ENCODE measurements at places on chromosomes 6 and 20. TPM values are rescaled to one million over a fixed set of nuclear protein-coding genes. Genes with fewer than 3 reads are reported as not detected.
A peak's percentile ranks its signal among the peaks of the same experiment; 100 is the strongest.

Gene DBNDD2
- total RNA-seq = 51.3 TPM

Gene GCNT2
- 22.0 TPM for total RNA-seq

Gene SF3B5
- 196 TPM for total RNA-seq

Gene AGER
- 0.87 TPM for total RNA-seq

Gene SSTR4
- not detected for total RNA-seq

Gene MYT1
- 0.55 TPM for total RNA-seq

Gene FAM162B
- total RNA-seq = 7.7 TPM

Gene HLA-DRB5
- not detected for total RNA-seq

Gene PRIM2
- 19.6 TPM for total RNA-seq

Gene POM121L2
- not detected for total RNA-seq

Gene SLC17A9
- 18.7 TPM for total RNA-seq

Gene PXDC1
- 74.1 TPM for total RNA-seq

Gene CEP57L1
- total RNA-seq = 13.8 TPM

- no peak for DNase-seq
- no peaks in the 10 kb centered on the region for H3K36me3 ChIP-seq
- H3K4me1 ChIP-seq = peaks cover 21% of the 10 kb centered on the region
These were observed 25.3 kb downstream of the MBOAT1 start for GRCh38 chr6:20186981-20187380.

GRCh38 chr6:86775893-86776292, 161.4 kb upstream of the HTR1E start:
- H3K27me3 ChIP-seq = no peaks in the 10 kb centered on the region
- H3K27ac ChIP-seq = no peak overlapping the region
- DNase-seq = no peak
- no peaks in the 10 kb centered on the region for H3K36me3 ChIP-seq
- no peaks in the 10 kb centered on the region for H3K4me1 ChIP-seq
- H3K4me3 ChIP-seq = no peak overlapping the region

DNA sequence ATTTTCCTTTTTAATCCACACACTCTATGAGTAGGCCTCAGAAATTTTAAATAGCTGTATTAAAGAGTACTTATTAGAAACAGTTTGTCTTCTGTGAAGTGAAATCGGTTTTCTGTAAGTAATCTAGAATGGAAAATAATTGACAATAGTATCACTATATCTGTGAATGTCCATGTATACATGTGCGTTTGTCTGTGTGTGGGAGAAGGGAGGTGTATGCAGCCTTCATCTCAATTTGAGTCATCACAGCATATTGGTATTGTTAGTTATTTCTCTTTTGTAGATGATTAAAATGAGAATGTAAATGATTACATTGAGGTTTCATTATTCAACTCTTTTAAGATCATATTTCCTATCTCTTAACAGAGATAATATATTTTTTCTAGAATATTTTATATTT, 206.0 kb downstream of the EYS start:
- no peak for DNase-seq
- H3K36me3 ChIP-seq = no peaks in the 10 kb centered on the region
- no peak overlapping the region for H3K4me3 ChIP-seq
- no peaks in the 10 kb centered on the region for H3K27me3 ChIP-seq
- no peaks in the 10 kb centered on the region for H3K4me1 ChIP-seq
- no peak overlapping the region for H3K27ac ChIP-seq

DNA sequence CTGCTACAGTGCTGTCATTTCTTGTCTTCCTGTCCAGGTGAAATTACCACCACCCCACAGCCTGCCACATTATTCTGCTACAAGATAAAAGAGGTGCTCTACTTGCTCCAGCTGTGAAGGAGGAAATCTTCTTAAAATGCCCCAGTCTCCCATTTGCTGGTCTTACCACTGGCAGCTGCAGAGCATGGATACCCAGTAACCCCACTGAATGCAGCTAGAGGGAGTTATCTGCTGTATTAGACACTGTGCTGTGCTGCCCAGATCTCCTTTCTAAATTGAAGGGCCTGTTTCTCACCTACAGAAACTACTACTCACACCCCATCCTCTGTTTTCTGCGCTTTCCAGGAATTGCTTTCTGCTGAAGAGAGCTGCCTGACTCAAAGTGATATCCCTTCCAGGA, 517.8 kb downstream of the PKHD1 start:
- H3K36me3 ChIP-seq = no peaks in the 10 kb centered on the region
- no peaks in the 10 kb centered on the region for H3K4me1 ChIP-seq
- H3K4me3 ChIP-seq = no peak overlapping the region
- no peaks in the 10 kb centered on the region for H3K27me3 ChIP-seq
- DNase-seq = no peak
- H3K27ac ChIP-seq = no peak overlapping the region

DNA sequence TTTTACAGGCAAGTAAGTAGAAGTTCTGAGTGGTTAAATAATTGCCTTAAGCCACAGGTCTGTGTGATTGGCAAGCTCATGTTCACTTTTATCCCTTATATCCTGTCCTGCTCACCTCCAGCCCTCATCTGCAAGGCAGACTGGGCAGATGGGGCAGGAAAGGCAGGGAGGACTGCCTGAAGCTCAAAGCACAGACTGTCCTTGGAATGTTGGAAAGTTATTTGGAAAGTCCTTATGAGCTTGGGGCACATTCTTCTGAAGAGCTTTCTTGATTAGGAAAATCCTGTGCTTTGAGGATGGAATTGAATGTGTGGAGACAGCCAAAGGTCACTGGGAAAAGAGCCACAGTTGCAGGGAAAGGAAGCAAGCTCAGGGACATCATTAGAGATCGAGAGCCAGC, 48.9 kb upstream of the STK35 start:
- no peak overlapping the region for H3K4me3 ChIP-seq
- no peaks in the 10 kb centered on the region for H3K36me3 ChIP-seq
- H3K27ac ChIP-seq = no peak overlapping the region
- H3K27me3 ChIP-seq = no peaks in the 10 kb centered on the region
- DNase-seq = no peak
- H3K4me1 ChIP-seq = no peaks in the 10 kb centered on the region

DNA sequence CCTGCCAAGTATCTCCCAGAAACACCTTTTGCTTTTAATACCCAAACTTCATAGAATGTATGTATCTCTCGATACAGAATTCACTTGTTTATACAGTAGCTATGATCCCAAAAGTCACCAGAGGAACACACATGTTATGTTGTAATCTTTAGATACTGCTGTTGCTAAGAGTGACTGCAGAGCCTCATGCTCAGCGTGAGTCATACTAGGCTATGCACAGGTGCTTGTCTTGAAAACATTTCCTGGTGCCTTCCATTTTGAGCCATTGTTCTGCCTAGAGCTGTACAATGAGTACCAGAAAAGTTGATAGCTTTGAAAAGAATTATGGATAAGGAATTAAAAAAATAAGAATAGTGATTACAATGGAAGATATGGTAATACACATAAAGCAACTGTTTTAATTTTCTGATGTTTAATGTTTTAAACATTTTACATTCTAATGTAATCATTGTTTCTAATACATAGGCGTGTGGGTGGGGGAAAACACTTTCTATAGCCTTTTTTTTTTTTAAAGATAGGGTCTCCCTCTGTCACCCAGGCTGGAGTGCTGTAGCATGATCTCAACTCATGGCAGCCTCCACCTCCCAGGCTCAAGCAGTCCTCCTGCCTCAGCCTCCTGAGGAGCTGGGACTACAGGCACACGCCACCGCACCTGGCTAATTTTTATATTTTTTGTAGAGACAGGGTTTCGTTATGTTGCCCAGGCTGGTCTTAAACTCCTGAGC, 79.4 kb downstream of the CD24 start:
- H3K27me3 ChIP-seq = no peaks in the 10 kb centered on the region
- peak overlapping the region; percentile 33 for H3K27ac ChIP-seq

DNA sequence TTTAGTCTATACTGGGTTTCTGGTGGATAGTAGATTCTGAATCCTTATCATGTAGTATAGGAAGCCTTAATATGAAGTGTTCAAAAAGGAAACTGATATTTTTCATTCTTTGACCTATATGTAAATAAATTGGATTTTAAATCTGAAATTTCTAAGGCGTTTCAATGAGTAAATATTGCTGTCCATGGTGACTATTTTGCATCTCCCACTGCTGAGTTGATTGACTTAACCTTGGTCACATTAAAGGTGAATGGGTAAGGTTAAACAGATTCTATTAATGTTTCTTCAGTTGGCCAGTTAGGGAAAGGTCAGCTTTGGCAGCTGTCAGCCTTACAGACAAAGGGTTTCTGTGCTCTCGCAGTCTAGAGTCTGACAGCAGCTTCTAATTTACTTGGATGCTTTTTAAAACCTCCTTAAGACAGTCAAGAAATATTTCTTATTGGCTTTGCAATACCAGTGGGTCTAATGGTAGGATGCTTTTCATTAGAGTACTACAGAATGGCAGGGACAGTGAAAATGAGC, 24.8 kb downstream of the PRIM2 start:
- no peaks in the 10 kb centered on the region for H3K27me3 ChIP-seq
- no peak overlapping the region for H3K27ac ChIP-seq

- H3K4me1 ChIP-seq = no peaks in the 10 kb centered on the region
- H3K27ac ChIP-seq = peak overlapping the region; percentile 79
- no peaks in the 10 kb centered on the region for H3K27me3 ChIP-seq
- H3K36me3 ChIP-seq = no peaks in the 10 kb centered on the region
- peak overlapping the region; percentile 68 for H3K4me3 ChIP-seq
These were observed 45.2 kb downstream of the DPPA5 start for GRCh38 chr6:73308712-73309534.

GRCh38 chr20:41456351-41456750, 89.7 kb upstream of the EMILIN3 start:
- no peaks in the 10 kb centered on the region for H3K27me3 ChIP-seq
- no peaks in the 10 kb centered on the region for H3K4me1 ChIP-seq
- peak; percentile 29 for DNase-seq
- no peak overlapping the region for H3K4me3 ChIP-seq
- H3K27ac ChIP-seq = no peak overlapping the region

DNA sequence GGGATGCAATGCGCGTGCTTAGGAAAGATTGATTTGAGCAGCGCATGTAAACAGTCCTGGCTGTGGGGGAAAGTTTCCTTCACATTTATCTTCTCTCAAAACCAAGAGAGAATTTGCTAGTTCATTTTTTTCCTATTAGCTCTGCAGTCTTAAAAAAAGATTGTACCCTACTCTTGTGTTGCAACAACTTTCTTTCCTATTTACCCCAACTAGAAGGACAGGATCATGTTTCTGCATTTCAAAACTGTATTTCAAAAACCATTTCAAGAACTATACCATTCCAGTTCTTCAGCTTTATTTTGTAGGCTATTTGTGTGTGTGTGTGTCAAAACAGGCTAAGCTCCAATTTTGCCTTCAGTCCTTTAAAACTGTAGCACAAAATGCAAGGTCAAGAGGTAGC, 473.1 kb downstream of the KIF16B start:
- H3K36me3 ChIP-seq = no peaks in the 10 kb centered on the region
- H3K27ac ChIP-seq = no peak overlapping the region
- DNase-seq = no peak
- no peaks in the 10 kb centered on the region for H3K4me1 ChIP-seq
- H3K27me3 ChIP-seq = no peaks in the 10 kb centered on the region
- H3K4me3 ChIP-seq = no peak overlapping the region

- no peak overlapping the region for H3K4me3 ChIP-seq
- H3K36me3 ChIP-seq = no peaks in the 10 kb centered on the region
- H3K4me1 ChIP-seq = no peaks in the 10 kb centered on the region
- DNase-seq = no peak
- no peaks in the 10 kb centered on the region for H3K27me3 ChIP-seq
These were observed 392.5 kb downstream of the CD83 start for GRCh38 chr6:14510038-14510437.

DNA sequence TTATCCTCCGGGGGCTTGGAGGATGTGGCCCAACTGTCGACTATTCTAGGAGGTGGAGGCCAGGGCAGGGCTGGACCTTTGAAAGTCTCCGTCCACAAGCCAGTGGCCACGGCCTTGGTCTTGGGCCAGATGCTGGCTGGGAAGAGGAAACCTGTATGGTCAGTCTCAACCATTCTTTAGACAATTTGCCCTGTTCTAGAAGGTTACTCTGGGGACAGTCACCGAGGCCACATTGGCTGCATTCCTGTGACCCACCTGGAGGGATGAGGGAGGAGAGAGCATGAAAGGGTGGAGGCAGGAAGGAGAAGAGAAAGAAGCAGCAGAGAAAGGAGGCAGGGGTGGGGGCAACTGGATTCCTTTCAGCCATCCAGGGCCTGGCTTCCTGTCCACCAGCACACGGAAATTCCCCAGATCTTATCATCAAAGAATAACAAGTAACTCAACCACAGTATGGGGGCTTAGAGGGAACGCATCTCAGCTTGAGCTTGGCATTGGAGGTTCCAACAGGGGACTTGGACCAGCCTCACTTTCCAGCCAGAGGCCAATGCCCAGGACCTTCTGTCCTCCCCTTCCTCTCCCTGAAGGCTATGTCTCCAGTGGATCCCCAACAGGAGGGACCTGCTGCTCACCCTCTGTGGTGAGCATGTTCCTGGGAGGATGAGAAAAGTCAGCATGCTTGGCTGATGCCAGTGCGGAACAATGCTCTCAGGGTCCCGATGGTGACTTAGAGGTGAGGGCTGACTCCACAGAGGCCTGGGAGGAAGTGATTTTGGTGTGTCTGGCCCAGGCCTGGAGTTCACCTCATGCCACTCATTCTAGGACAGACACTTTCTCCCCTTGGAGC, 30.4 kb downstream of the TGM2 start:
- no peak overlapping the region for H3K4me3 ChIP-seq
- DNase-seq = no peak
- peaks cover 40% of the 10 kb centered on the region for H3K36me3 ChIP-seq
- no peaks in the 10 kb centered on the region for H3K27me3 ChIP-seq

GRCh38 chr20:43748274-43748673, 21.5 kb upstream of the GTSF1L start:
- no peaks in the 10 kb centered on the region for H3K36me3 ChIP-seq
- peaks cover 59% of the 10 kb centered on the region for H3K4me1 ChIP-seq
- H3K4me3 ChIP-seq = no peak overlapping the region
- H3K27me3 ChIP-seq = peaks cover 54% of the 10 kb centered on the region
- no peak for DNase-seq
- H3K27ac ChIP-seq = no peak overlapping the region

- H3K27me3 ChIP-seq = no peaks in the 10 kb centered on the region
- H3K27ac ChIP-seq = no peak overlapping the region
- no peak overlapping the region for H3K4me3 ChIP-seq
- peaks cover 13% of the 10 kb centered on the region for H3K36me3 ChIP-seq
- H3K4me1 ChIP-seq = peaks cover 9% of the 10 kb centered on the region
These were observed 77.6 kb downstream of the WASF1 start for GRCh38 chr6:110101885-110102284.

All from stomach (tissue), 19 donors.